LNCaP clone FGC (cell line): ENCODE measurements at places on chromosomes 13 and 19.
A peak's percentile ranks its signal among the peaks of the same experiment; 100 is the strongest.

GRCh38 chr19:10643968-10644259, 10.2 kb upstream of the ILF3 start:
- DNase-seq: no peak

DNA sequence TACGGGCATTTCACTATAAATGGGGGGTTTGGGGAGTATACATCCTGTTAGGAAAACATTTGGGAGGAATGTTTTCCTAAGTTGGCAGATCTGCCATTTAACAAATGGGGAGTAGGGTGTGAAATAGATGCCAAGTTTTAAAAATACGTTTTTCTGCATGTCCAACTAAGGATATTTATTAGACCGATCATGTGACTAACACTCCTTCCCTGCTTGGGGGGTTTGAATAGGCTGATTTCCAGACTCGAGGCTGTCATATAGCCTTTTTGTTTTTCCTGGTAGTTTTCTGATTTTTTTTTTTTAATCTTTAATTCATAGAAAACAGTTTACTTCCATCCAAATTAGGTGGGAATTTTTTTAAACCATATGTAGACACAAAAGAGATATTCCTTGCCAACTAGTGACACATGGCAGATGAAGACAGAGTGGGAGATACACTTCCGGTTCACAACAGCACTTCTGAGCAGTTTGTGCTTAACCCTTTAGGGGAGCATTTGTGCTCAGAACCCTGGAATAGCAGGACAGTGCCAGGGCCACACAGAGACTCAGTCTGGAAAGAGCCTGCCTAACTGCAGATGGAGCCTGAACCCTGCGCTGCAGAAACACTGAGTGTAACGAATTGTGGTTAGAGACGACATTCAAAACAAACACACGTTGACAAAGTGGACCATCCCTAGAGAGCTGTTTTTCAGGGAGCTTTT, 5.6 kb upstream of the GATAD2A start:
- no peak for DNase-seq

- no peak for DNase-seq
These were observed 7.7 kb upstream of the NUDT15 start for GRCh38 chr13:48029859-48030258.

DNA sequence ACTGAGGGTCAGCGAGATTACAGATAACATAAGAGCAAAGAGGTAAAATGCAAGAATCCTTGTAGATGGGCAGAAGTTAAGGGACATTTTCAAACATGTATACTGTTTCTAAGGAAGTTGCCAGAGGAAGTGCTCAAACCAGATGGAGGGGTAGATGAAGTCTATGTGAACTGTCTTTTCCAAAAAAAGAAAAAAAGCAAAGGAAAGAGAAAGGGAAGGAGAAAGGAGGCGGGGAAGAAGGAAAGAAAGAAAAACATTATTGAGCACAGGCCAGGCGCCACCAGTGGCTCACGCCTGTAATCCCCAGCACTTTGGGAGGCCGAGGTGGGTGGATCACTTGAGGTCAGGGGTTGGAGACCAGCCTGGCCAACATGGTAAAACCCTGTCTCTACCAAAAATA, 5.3 kb downstream of the DMAC2 start:
- no peak for DNase-seq

DNA sequence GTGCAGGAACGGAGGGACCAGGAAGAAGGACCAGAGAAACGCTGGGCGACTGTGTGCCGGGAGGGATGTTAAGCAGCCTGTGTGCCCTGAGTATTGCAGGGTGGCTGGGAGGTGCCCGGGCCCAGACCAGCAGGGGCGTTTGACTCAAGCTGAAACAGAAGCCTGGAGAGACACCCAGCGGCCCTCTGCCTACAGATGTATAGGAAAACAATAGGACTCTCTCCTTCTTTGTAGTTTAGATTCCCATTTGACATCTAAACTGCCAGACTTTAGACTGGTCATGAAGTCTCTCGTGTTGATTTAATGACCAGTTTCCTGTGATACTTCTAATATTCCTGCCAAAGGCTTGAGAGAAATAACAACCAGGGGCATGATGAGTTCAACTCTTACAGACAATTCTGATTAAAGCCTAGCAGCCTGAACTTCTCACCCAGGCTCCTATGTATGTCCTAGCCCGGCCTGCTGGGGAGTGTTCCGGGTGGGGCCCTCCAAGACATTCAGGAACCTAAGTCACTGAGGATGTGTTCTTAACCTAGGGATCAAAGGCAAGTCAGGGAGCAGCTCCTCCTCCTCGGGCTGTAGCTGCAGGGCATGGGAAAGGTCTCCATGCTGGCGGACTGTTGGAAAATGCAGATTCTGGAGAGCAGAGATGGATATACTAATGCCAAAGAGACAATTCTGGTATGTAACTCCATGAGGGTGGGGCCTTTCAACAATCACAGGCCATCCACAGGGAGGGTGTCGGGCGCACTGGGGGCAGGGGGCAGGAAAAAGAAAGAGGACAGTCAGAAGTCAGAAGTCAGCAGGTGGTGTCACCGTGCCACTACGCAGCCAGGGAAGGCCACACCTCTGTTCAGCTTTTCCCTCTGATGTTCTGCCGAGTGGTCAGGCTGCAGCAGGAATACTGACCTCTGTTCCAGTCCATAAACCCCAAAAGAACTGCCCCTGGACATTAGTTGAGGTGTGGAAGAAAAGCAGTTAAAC, 131.8 kb downstream of the STARD13 start:
- no peak for DNase-seq

- no peak for DNase-seq
These were observed 13.0 kb downstream of the ERICH4 start for GRCh38 chr19:41455936-41456335.

DNA sequence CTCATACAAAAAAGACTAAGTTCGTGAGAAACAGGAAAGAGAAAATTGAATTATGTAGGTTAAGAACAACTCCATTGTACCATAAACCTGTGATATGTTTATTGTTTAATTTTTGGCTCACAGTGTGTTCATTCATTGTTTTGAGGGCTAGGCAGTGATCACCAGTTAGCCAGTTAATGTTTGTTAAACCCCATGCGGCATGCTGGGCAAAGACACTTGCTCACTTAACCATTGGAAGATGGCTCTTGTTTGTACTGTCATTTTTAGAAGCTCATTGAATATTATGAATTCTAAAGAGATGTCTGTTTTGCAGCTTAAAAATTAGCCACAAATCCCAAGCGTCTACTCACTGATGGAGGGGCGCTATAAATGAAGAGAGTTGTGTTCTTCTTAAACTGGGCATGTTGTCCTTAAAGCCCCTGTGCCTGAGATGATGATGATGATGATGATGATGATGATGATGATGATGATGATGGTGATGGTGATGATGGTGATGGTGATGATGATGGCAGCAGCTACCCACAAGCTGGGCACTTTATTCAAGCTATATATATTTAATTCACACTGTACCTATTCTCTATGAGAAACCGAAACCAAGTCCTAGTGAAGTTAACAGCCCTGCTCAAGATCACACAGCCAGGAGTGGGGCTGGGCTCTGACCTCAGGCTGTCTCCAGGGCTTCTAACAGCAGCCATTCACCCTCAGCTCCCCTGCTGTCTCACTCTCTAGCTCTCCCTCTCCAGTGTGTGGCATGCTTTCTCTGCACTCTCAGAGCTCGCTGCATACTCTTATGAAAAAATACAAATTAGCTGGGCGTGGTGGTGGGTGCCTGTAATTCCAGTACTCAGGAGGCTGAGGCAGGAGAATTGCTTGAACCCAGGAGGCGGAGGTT, 169.1 kb downstream of the SHISA2 start:
- DNase-seq: no peak

GRCh38 chr19:56671613-56671994, at the start of gene ZNF835:
Gene ZNF835 (minus strand): TSS chr19:56671757. CDS start chr19:56665198, 6,559 bp downstream.
- no peak for DNase-seq

GRCh38 chr13:114256547-114256946, 21.9 kb downstream of the CDC16 start:
- no peak for DNase-seq

- peak; percentile 46 for DNase-seq
These were observed 108.4 kb downstream of the KLF5 start for GRCh38 chr13:73167028-73167820.

GRCh38 chr19:33345163-33345562, 28.3 kb upstream of the CEBPG start:
- DNase-seq: no peak

DNA sequence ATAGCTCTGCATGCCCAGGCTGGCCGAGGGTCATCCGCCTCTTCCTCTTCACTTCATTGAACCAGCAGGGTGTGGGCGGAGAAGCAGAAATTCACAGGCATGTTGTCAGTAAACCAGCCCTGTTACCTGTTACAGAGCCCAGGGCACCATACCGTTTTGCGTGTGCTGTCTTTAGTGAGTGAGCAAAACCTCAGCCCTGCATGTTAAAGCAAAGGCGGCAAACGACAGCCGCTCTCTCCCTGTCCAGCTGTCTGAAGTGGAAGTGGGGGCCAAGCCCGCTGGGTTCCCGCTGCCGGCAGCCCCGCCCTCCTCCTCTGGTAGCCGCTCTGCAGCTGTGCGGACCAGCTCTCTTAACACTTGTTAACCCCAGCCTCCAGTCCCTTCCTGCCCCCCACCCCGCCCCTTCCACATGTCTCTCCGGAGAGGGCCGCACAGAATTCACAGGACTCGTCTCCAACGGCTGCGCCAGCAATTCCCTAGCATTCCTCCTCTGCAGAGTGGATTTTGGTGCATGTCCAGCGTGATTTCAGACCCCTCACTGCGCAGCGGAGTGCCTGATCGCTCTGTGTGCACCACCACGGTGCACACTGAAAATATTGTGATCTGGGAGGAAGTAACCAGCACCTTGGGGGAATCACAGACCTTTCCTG, 12.7 kb downstream of the KLHL26 start:
- no peak for DNase-seq
